Muscle of arm (tissue), 14 donors: ENCODE measurements at places on chromosomes 7 and 10.

- peak; percentile 55 for DNase-seq
These were observed 46.1 kb downstream of the CYTH3 start for GRCh38 chr7:6226194-6226799.

- peak; percentile 4 for DNase-seq
These were observed 58.1 kb upstream of the ST8SIA6 start for GRCh38 chr10:17512341-17513001.

- DNase-seq = peak; percentile 74
These were observed 71.7 kb downstream of the ARL4A start for GRCh38 chr7:12759151-12759550.

DNA sequence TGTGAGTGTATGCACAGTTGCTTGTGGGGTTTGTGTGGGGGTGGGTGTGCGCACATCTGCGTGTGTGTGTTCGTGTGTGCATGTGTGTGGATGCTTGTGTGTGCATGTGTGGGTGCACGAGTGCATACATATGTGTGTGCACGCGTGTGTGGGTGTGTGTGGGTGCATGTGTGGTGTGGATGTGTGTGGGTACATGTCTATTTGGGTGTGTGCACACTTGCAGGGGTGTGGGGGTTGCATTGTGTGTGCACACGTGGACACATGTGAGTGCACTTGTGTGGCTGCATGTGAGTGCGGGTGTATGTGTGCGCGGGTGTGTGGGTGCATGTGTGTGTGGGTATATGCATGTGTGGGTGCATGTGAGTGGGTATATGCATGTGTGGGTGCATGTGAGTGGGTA, 73.7 kb downstream of the NKX6-2 start:
- no peak for DNase-seq

DNA sequence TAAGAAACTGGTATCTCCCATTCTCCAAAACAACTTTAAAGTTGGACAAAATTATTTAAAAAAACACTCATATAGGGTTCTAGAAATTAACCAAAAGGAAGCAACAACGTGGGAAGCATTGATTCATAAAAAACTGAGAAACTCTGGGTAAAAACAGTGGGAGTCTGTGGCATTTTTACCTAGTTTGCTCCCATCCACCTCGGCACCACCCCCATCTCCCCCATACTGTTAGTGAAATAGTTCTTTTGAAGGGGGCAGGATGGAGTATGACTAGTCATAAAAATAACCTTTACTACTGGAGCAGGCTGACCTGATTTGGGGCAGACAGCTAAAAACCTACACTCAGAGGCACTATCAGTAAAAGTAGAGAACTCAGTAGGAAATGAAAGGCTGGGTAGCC, 123.2 kb downstream of the AVL9 start:
- no peak for DNase-seq

- no peak for DNase-seq
These were observed 120.8 kb upstream of the NANOS1 start for GRCh38 chr10:118908557-118909256.

DNA sequence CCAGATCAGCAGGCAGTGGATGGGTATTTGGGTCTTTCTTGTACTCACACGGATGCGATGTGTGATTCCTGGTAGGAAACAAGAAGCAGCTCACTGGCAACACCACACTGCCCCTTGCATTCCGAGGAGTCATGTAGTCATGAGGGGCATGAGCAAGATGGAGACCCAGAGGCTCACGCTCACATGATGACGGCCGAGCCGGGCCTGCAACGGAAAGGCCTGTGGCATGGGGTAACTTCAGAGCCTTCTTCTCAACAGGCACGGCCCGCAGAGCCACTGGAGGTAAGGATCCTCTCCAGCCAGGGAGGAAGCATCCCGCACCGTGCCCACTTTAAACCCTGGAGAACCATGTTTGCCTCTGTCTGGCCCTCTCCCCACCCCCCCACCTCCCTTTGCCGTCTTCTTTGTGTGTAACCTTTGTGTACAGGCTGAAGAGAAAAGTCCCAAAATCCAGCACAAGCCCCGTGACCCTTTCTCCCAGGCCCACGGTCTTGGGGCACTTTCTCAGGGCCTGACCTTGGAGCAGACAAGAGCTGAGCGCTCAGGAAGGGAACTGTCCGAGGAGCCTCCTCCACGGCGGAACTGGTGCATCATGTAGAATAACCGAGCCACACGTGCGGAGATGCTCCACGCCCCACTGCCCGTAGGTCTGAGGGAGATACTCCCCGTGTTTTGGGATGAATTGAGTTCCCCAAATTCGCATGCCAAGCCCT, 516.4 kb downstream of the DNAJB6 start:
- DNase-seq = no peak

DNA sequence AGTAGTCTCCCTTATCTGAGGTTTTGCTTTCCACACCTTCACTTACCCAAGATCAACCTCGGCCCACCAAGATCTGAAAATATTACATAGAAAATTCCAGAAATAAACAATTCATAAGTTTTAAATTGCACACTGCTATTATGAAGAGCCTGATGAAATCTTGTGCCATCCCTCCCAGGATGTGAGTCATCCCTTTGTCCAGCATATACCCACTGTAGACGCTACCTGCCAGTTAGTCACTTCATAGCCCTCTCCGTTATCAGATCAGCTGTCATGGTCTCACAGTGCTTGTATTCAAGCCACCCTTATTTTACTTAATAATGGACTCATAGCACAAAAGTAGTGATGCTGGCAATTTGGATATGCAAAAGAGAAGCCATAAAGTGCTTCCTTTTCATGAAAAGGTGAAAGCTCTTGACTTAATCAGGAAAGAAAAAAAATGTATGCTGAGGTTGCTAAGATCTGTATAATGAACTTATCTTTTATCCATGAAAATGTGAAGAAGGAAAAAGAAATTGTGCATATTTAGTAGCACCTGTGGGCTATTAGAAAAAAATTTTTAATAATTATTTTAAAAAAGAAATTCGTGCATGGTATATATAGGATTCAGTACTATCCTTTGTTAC, 9.8 kb upstream of the MRPS16 start:
- DNase-seq = no peak

GRCh38 chr10:79112881-79113431, 44.2 kb downstream of the ZMIZ1 start:
- DNase-seq = no peak

- peak; percentile 34 for DNase-seq
These were observed 118.0 kb downstream of the RAB11FIP2 start for GRCh38 chr10:117928741-117929140.

DNA sequence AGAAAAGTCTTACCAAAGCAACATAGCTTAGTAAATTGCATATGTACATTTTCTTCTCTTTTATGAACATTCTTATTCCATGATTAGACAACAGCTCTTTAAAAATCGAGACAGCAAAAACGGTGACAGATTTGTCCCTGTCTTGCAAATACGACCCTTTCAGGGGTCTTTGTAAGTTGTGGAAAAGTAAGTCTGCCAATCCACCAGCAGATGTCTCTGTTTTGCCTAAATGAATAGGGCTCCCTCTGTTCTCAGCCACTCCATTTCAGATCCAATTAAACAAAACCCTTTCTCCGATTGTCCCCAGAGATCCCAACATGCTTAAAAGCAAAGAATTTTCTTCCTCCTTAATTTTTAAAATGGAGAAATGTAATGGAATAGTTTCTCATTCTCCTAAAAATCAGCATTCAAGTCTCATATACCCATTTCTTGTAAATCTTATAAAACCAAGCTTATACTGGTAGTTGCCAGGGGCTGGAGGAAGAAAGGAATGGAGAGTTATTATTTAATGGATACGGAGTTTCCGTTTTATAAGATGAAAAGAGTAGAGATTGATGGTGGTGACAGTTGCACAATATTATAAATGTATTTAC, 61.0 kb upstream of the NFE2L3 start:
- peak; percentile 51 for DNase-seq

- DNase-seq = no peak
These were observed 700.8 kb upstream of the KCND2 start for GRCh38 chr7:119572132-119572531.

GRCh38 chr7:45342236-45342635, 184.6 kb downstream of the RAMP3 start:
- no peak for DNase-seq

GRCh38 chr7:125033506-125033905, 103.9 kb upstream of the POT1 start:
- no peak for DNase-seq

GRCh38 chr10:73905256-73906020, 5.5 kb upstream of the PLAU start:
- DNase-seq = no peak

DNA sequence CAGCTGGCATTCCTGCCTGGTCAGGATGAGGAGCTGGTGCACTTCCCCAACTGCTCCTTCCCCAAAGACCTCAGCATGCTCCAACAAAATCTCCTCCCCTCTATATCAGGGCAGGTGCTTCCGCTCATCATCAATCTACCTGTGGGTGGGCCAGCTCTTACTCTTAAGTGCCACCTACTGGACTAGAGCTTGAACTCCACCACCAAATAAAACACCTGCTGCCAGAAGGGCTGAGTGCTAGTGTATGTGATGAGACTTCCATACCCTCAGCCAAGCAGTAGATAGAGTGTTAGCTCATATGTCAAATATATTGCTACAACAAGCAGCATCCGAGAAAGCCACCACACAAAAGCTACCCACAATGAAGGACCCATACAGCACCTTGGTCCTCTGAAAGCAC, 264.3 kb downstream of the RNLS start:
- no peak for DNase-seq

- DNase-seq = no peak
These were observed 207.9 kb downstream of the PLXNA4 start for GRCh38 chr7:132368246-132368900.

- DNase-seq = no peak
These were observed 798.7 kb downstream of the IPMK start for GRCh38 chr10:57468894-57469432.

- no peak for DNase-seq
These were observed 61.5 kb downstream of the INSIG1 start for GRCh38 chr7:155358948-155359712.

- DNase-seq = no peak
These were observed 111.7 kb upstream of the COBL start for GRCh38 chr7:51428217-51428887.

DNA sequence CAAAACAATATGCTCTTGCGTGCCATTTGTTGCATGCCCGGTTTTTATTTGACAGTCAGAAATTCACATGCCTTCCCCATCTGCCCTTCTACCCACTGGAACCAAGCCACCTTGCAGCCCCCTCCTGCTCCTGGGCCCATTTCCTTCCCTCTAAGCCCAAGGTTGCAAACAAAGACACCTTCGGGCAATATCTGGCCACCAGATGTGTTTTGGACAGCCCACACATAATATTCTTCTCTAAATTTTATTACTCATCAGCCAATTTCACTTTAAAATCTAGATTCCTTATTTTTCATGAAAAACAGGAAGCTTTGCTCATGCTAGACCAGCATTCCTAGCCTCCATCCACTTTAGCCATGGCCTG, 18.2 kb upstream of the C10orf105 start:
- DNase-seq = no peak

GRCh38 chr7:117870448-117871130, 2.7 kb downstream of the CTTNBP2 start:
- DNase-seq = peak; percentile 27

- peak; percentile 46 for DNase-seq
These were observed 213.9 kb upstream of the LRRN3 start for GRCh38 chr7:110877016-110877415.

DNA sequence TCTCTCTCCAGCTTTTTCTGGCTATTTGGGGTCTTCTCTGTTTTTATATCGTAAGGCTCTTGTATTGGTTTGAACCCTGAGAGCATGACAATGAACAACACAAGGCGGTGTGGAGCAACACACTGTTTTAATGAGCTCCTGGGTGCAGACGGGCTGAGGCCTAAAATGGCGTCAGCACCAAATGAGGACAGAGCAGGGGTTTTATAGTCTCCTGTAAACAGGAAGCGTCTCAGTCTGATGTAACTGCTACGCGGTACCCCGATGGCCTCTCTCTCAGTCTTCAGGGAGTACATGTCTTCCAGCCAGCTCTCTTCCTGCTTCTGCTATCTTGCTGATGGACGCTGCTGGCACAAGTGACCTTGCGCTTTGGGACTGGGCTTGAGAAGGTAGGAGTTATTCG, 95.9 kb upstream of the CCDC71L start:
- no peak for DNase-seq

DNA sequence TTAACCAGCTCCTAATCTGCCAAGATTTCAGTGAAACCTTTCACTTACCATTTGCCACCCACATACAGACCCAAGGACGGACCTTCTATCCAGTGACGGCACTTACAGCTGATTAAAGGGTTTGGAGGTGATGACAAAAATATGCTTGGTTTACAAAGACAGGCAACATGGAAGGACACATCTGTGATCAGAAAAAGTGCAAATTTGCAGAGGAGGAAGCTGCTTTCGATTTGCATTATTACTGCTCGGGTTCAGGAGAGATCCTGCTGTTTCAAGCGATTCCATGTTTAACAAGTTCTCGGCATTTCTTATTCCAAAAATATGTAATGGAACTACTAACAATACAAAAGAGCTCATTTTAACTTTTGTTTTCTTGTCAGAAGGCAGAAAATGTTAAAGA, 109.0 kb downstream of the JAZF1 start:
- DNase-seq = no peak

- DNase-seq = peak; percentile 13
These were observed 55.2 kb upstream of the FAM133B start for GRCh38 chr7:92645114-92646061.

DNA sequence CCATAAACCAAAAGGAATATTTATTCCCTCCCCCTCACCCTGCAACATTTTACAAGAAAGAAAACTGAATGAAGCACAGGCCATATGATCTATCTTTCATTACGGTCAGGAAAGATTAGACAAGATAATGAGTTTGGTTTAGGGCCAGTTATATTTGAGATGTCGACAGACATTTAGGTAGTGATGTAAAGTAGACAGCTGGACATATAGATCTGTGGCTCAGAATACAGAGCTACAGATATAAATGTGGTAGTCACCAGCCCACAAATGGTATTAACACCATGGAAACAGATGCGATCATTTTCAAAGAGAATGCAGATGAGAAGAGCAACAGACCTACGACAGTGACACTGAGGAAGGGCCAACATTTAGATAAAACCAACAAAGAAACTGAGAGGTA, 142.5 kb downstream of the SRPK2 start:
- no peak for DNase-seq

DNA sequence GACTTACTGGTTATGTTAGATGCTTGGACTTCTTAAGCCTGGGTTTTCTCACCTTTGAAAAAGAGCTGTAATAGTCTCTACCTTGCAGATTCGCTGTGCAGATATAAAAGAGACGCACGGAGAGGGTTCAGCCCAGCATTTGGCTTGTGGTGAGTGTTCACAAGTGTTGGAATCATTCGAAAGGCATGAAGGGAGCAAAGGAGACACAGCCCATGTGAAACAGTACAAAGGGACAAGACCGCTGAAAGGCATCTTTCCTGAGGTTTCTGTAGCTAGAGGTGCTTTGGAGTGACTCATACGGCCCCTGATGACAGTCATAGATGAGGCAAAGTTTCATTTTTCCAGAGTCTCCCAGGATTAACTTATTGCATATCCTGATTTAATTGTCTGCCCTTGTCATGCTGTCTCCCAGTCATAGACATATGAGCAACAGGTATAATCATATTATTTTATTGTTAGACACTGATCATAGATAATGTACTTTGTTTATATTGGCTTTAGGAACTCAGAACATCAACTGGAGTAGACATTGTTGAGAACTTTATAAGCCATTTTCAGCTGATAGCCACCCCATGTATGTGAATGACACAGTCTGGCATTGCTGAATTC, 171.1 kb downstream of the ADRA2A start:
- DNase-seq = no peak

- DNase-seq = no peak
These were observed 31.6 kb downstream of the GRB10 start for GRCh38 chr7:50751146-50751545.

GRCh38 chr10:69374242-69374641, 42.5 kb downstream of the TACR2 start:
- no peak for DNase-seq
